ENCODE measurements at places on chromosomes 16 and 17.

DNA sequence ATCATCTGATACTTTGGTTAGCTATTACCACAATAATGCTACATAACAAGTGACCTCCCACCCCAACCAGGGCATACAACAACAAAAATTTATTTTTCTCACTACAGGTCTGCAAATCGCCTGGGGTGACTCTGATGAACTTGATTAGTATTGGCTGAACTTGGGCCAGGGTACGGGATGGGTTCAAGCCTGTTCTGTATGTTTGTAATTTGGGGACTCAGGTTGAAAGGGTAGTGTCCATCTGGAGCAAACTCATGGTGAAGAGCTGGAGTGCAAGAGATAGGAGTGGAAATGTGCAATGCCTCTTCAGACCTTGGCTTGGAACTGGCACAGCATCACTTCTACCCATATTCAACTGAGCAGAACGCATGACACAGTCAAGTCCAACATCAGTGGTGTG is 16.3 kb upstream of the NKD1 start:
- no peak for DNase-seq

DNA sequence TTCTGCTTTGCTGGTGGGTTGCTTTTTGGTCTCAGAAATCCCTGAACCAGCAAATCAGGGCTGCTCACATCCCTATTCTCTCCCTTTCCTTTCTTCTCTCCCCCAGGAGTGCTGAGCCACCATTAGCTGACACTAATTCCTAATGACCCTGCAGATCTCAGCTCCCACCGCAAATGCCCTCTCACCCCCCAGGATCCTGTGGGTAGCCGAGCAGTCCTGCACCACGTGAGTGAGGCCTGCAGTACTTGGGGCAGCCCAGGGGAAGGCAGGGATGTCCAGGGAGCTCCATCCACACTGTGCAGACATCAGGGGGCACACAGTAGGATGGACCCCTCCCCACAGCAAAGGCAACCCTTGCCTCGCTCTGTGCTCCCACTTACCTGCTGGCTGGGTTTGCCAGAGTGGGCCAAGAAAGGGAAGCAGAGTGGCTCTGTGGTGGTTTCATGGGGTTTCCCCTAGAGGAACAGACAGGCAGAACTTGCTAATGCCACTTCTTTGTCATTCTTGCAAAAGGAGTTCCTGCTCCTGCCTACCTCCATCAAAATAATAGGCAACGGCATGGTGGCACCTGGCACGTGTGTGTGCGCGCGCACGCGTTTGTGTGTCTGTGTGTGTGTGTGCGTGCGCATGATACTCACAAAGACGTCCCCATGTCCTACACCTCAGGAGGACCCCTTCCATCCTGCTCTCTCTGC is 135.6 kb downstream of the GAS7 start:
- no peak for DNase-seq

- DNase-seq = no peak
These were observed 130.0 kb downstream of the XYLT1 start for GRCh38 chr16:17340804-17341203.

DNA sequence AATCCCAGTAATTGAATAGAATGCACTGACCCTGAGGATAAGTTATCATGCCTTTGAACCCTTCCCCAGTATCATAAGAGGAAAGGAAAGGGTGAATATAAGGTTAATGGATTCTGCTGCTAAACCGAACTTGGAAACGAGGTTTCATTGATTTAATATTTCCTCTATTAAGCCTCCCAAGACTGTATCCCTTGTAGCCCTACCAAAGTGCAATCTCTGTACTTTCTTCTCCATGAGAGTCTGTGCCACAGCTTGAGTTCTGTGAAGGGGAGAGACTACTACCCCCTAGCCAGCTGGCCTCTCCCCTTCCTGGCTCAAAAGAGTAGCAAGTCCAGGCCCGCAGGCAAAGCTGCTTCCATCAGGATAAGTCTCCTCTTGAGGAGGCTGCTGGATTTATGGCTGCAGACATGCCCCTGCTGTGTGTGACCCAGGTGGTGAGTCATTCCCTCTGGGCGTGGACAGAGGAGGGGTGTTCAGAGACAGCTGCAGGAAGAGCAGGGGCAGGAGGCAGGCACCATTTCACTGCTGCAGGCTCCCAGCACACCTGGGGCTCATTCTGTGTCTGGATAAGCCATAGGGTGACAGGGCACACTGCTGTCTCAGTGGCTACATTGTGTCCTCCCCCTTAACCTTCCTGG is 58.4 kb downstream of the TOM1L2 start:
- DNase-seq = no peak

GRCh38 chr17:72954579-72954978 is 137.9 kb downstream of the SLC39A11 start:
- DNase-seq = no peak

- no peak for DNase-seq
These were observed 38.7 kb upstream of the GRIN2A start for GRCh38 chr16:10220942-10221341.

DNA sequence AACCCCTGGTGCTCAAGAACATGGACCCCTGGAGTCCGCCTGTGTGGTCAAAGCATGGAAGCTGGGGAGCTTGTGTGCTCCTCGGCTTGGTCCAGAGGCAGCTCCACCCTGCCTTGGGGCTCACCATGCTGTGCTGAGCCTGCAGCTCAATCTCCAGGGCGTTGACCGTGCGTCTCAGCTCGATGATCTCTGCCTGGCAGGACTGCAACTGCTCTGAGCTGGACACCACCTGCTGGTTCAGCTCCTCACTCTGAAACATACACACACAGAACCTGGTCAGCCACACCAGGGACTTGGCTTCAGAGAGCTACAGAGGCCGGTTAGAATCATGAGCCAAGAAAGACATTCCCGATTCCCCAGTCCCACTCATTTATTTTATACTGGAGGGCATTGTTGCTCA is 2.7 kb downstream of the KRT35 start:
- no peak for DNase-seq

DNA sequence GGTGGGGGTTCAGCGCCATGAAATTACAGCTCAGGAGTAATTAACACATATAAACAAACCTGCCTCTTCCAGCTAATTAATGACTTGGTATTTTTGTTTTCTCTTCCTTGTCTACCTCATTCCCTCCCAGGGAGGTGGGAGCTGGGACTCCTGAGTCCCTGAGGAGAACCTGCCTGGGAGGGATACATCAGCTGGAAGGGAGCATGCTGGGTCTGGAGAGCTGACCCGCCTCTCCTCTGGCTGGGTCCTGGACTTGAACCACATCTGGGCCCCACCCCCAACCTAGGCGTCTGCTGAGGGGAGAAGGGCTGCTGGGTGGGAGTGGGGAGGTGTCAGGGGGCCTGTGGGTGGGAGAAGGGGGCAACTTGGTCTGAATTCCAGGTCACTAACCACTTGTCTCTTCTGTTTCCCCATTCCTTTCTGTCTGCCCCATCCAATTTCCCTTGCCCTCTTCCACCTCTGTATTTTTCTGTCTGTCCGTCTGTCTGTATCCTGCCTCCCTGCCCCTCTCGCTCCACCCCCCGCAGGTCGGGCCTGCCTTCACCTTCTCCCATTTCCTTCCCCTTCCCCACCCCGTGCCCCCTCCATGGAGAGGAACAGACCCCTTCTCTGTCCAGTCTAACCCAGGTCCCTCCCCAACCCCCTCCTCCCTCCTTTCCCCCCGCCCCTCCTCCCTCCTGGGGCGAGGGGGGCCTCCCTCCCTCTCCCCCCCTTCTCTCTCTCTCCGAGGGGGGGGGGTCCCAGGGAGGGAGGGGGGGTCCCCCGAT is at the start of gene NLGN2:
Gene NLGN2 (plus strand): TSS at position 361 of the 767 bp plus-strand sequence. CDS start 411 bp downstream, outside the sequence.
- no peak for DNase-seq

DNA sequence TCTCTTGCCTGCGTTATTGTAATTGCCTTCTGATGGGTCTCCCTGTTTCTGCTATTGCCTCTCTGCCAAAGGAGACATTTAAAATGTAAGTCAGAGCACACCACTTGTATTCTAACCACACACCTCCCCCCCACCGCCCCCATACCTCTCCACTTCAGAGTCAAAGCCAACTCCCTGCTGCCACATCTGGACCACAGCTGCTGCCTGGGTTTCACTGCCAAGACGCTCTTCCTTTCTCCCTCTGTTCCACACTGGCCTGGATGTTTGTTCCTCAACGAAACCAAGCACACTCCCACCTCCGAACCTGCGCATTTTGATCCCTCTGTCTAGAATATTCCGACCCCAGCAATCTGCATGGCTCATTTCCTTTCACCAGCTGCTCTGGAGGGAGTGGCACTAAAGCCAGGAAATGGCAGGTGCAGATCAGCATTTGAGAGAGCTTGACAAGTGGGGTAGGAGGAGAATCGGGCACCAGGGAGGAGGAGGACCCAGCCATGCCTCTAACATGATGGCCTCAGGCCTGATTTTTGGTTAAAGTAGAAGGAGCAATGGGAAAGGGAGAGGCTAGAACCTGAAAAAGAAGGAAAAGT is 92.4 kb upstream of the HS3ST2 start:
- no peak for DNase-seq

DNA sequence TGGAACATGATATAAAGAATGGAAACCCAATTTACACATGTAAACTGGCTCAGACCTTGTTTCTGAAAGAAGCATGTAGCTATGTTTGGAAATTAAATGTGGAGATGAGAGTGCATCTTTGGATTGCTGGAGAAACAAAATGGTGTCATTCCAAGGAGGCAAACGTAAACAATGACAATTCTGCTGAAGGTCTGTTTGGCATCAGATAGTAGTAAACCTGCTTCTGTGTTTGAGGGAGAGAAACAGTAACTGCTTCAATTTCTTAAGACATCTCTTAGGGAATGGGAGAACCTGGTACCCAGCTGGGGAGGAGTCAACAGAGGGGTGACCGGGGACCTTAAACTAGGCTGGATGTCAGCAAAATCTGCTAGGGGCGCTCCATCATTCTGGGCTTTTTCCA is 23.5 kb downstream of the GPRC5B start:
- DNase-seq = no peak

DNA sequence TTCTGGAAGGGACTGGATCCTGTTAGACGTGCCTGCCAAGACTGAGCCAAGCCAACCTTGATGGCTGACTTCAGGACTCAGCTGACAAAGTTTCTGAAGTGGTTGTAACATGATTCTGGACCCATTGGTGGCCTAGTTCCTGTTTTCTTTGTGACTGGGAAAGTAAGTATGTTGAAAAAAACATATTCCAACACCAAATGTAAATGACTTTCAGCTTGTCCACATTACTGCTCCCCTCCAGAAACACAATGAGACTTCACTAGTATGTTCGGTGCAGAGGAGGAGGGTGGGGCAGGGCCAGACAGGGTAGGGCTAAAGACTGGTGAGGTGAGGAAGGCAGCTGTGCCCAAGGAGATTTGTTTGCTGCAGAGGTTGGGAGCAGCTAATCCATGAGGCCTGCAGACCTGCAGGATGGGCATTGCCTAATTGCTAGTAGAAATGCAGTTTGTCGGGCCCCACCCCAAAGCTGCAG is 26.4 kb downstream of the NMT1 start:
- no peak for DNase-seq

GRCh38 chr17:49519781-49520180 is 24.7 kb downstream of the NGFR start:
- no peak for DNase-seq

- peak; percentile 82 for DNase-seq
These were observed 13.9 kb downstream of the HAGH start for GRCh38 chr16:1812732-1813163.

DNA sequence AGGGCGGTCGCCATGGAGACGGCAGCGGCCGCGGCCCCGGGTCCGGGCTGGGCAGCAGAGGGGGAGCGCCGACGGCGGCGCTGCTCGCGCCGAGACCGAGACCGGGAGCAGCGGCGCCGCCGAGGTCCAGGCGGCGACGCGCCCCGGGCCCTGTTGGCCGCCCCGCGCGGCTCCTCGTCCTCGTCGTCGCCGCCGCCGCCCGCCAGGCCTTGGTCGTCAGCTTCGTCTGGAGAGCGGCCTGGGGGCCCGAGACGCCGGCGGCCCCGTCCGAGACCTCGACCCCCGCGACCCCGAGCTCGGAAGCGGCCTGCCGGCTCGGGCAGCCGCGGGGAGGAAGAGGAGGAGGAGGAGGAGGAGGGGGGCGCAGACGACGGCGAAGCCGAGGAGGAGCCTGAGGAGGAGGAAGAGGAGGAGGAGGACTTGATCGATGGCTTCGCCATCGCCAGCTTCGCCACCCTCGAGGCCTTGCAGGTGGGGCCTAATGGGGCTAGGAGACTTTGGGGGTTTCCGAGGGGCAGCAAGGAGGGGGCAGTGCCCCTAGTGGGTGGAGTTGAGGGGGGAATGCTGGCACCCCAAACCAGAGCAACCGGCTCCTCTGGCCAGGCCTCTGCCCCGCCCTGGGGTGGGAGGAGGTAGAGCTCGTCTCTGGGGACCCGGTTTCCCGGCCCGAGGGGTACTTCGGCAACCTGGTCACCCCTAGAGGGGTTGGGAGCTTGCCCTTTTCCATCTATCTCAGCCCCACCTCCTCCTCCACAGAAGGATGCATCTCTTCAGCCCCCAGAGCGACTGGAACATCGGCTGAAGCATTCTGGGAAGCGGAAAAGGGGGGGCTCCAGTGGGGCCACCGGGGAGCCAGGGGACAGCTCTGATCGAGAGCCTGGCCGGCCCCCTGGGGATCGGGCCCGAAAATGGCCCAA is 1.5 kb downstream of the FBRS start:
- DNase-seq = no peak

GRCh38 chr16:71648921-71649320 is 22.9 kb downstream of the MARVELD3 start:
- no peak for DNase-seq

DNA sequence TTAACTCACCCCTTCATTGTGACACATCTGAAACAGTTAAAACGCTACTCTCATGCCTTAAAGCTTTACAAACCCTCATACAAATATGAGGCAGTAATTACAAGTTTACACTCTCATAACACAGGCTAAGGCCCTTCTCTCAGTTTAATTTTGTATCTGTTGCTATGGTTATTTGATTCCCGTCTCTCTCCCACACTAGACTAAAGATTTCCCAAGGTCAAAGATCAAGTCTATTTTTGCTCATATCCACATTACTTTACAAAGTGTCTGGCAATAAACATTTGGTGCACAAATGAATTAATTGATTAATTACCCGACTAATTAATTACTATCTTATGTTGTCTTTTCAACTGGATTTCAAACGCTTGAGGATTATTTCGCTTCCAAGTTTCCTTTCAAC is 86.4 kb upstream of the MYOCD start:
- DNase-seq = no peak

GRCh38 chr16:55389426-55390073 is 65.5 kb downstream of the IRX6 start:
- peak; percentile 61 for DNase-seq

Data from LNCaP clone FGC (cell line).